Amniotic stem cell (primary cell): ENCODE measurements at places on chromosomes 3 and 15.
A peak's percentile ranks its signal among the peaks of the same experiment; 100 is the strongest.

GRCh38 chr15:61146091-61146930 lies 82.8 kb downstream of the RORA start:
- DNase-seq: no peak

DNA sequence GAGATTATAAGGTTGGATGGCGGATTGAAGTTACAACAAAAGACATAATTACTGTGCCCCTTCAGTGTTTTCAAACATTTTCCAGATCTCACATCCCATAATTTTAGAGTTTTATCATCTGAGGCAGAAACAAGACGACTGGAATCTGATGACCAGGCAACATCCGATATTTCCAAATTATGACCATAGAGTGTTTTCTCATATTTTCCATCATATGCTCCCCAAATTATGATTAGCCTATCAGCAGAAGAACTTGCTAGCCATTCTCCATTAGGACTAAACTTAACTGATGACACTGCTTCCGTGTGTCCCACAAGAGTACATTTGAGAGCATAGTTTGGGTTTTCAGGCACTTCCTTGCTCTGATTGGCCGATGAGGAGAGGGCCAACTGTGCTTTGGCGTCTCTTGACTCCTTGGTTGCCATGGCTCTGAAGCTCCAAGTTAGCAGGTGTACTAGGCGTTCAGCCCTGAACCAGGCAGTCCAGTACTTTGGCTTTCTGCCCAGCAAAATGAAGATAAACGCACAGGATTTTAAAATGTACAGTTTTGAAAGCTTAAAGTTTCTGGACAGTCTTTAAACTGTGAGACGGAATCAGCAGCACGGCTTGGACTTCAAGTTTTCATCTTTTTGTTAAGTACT lies 638 bp downstream of the WDR5B start:
- DNase-seq: no peak

GRCh38 chr3:186180151-186180550 lies 71.3 kb upstream of the ETV5 start:
- no peak for DNase-seq

DNA sequence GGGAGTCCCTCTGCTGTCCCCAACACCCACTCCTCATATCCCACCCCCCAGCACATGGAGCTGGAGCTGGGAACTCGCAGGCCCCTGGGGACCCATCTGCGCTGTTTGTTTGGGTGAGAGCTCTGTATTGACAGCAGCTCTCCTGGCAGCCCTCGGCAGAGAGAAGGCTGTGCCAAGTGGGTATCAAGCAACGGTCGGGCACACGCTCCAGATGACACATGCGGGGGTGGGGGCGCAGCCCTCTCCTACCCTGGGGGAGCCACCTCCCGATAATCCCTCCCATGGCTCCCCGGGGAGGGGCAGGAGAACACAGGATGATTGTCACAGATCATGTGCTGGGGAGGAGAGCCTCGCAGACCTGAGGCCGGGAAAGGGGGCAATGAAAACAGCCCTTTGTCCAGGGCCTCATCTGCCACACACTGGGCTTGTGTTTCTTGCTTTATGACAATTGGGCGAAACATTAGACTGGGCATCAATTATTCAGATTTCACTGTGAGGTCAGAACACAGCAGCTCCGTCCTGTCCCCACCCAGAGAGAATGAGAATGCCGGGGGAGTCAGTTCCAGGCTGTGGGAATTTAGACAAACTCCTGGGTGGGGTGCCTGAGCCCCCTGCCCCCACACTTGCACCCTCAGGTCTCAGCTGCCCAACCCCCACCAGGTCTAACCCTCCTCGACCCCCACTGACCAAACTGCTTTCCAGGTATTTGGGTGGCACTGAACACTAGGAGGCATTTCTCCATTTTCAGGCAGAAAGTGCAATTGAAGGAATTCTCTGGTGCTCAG lies 46.4 kb upstream of the KLF13 start:
- no peak for DNase-seq

GRCh38 chr15:27273506-27273905 lies 302.5 kb downstream of the GABRG3 start:
- no peak for DNase-seq

GRCh38 chr3:10655105-10655504 lies 149.7 kb upstream of the ATP2B2 start:
- DNase-seq: no peak

DNA sequence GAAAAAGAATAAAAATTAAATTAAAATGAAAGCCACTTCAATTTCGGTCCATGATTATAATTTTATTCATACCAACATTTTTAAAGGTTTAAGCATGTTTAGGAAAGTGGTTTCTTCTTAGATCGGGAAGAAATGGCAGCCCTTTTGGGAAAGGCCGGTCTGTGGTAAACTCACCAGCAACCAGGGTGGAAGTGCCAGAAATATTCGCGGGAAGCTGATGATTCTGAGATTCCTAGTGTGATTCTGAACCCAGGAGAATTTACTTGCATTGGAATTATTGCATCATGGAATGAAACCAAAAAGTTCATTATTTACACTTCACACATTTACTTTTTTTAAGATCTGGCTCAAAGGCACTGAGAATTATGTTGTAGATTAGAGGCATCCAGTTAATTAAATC lies 97.2 kb upstream of the CCNL1 start:
- no peak for DNase-seq

GRCh38 chr15:81302701-81303109 lies 21.2 kb downstream of the STARD5 start:
- no peak for DNase-seq

DNA sequence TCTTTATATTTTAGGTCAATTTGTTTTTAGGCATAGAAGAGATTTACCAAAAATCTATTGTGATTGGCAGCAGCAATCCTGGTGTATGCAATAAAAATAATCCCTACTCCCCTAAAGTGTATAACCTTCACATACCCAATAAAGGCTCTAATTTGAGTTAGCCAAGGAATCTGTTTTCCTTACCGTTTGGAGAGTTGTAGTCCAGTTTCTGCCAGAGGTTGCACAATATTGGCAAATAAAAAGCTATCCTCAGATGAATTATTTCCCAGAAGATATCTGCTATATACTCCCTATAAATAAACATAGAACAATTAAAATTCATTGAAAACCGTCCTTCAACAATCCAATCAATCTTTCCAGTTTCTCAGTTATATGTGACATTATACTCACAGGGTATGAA lies 31.1 kb downstream of the ACKR4 start:
- no peak for DNase-seq

- no peak for DNase-seq
Observed at GRCh38 chr3:115525731-115526130, 97.6 kb upstream of the GAP43 start.

GRCh38 chr3:116285781-116286421 lies 159.4 kb downstream of the LSAMP start:
- no peak for DNase-seq

- no peak for DNase-seq
Observed at GRCh38 chr3:24389108-24390090, 105.3 kb downstream of the THRB start.

DNA sequence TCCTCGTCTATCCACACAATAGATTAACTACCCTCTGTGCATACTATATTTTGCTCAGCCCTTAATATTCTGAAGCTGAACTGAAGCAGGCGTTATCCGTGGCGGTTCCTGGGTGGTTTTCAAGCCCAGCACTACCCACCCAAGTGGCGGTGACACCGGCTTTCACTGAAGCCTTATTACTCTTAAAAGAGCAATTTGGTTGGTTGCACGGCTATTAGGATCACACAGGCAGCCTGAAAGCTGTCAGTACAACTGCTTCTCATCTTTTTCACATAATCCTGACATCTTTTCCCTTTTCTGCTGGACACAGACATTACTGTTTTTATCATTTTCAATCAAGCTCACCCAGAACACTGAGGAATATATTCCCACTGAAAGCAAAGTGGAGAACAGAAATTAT lies 525.3 kb upstream of the ZNF717 start:
- no peak for DNase-seq

GRCh38 chr15:67072958-67073357 lies 7.6 kb downstream of the SMAD3 start:
- no peak for DNase-seq

DNA sequence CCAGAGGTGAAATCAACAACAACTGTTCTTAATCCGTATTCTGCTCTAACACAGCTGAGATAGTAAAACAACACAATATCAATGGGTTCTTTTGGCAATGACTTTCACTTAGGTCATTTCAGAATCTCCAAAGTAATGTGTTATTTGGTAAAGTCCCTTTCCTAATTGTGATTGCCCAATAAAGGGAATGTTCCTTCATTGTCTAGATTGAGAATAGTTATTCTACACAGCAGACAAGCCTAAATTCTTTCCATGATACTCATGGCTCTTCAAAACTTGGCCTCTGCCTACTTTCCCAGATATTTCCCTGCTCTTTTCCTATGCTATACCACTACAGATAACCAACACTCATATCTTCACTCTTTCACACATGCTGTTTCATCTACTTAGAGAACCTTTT lies 219.8 kb downstream of the FMN1 start:
- DNase-seq: no peak

GRCh38 chr15:89299896-89300295 lies 34.7 kb downstream of the POLG start:
- DNase-seq: no peak

DNA sequence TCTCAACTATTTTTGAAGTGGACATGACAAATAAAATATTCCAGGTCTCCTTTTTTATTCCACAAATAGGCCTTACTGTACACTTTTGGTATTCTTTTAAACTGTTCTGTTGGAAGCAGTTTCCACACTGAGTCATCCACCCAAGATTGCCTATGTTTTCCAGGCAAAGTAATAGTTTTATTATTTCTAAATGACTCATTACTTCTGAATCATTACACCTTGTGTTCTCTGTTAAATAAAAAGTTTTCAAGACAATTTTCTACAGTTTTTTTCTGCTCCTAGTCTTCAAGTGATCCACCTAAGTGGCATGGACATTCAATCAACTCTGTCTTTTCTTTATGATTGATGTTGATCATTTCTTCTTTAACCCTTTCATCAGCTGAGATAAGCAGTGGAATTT lies 26.5 kb downstream of the PPP2R3A start:
- DNase-seq: peak; percentile 48

DNA sequence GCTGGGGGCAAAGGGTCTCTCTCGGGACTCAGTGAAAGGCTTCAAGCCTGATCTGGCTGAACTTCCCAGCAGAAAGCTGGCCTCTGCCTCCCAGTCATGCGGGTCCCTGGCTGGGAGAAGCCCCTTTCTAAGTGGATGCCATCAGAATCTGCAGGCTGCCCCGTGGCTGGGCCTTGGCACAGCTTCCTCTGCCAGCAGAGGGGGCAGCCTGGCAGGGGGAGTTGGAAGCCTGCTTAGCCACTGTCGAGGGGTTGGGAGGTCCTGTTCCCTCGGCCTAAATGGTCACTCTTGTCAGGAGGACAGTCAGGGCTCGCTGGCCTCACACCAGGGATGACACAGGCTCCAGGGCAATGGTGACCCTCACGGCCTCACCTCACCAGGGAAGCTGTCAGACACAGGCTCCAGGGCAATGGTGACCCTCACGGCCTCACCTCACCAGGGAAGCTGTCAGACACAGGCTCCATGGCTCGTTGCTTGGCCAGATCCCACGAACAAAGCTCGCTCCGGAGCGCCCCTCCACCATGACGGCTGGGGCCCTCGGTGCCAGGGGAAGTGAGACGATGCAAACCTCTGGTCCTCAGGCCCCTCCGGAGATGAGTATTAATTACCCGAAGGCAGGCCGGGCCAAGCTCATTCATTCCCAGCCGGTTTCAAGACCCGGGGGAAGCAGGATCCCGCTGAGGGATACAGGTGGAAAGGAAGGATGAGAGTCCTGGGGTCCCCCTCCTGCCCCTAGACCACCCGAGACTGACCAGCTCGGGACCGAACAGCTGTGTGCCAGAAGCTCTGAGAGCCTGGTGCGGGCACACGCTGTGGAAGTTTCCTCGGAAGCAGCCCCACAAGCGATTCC lies 151.0 kb downstream of the CHSY1 start:
- DNase-seq: no peak

DNA sequence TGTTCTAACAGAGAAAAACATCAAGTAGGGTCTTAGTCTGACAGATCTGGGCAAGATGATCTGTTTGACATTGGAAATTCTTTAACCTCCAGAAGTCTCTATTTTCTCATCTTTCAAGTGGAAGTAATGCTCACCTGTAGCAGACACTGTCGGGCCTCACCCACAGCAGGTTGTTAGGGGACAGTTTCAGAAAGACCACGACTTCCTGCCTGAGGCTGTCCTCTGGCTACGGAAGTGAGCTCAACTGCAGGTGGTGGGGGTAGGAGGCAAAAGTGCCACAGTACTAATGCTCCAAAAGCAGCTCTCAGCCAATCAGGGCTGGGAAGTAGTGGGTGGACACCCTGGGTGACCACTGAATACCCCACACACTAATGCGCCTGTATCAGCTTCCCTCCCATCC lies 111.4 kb upstream of the TOPAZ1 start:
- DNase-seq: no peak

- DNase-seq: no peak
Observed at GRCh38 chr3:112127522-112128494, 5.2 kb downstream of the GCSAM start.

DNA sequence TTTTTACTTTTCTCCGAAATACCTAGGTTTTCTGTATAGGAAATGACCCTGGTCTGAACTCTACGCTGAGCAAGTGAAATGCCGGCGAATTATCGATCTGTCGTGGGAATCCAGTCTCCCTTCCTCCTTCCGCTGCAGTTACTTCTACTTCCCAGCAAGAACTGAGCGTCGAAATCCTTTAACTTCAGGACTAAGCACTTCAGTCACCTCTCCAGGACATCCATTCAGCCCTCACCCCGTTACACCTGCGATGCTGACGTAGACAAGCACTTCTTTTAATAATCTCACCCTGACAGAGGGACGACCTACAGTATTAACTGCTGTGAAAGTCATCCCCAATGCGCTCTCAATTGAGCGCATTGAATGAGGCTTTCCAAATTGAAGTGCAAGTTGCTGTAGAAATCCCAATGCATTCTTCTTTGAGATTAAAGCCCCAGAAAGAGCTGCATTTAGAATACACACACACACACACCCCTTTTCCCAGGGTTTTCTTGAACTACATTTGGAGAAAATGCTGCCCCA lies 1.3 kb downstream of the TOP2B start:
- DNase-seq: peak; percentile 7

DNA sequence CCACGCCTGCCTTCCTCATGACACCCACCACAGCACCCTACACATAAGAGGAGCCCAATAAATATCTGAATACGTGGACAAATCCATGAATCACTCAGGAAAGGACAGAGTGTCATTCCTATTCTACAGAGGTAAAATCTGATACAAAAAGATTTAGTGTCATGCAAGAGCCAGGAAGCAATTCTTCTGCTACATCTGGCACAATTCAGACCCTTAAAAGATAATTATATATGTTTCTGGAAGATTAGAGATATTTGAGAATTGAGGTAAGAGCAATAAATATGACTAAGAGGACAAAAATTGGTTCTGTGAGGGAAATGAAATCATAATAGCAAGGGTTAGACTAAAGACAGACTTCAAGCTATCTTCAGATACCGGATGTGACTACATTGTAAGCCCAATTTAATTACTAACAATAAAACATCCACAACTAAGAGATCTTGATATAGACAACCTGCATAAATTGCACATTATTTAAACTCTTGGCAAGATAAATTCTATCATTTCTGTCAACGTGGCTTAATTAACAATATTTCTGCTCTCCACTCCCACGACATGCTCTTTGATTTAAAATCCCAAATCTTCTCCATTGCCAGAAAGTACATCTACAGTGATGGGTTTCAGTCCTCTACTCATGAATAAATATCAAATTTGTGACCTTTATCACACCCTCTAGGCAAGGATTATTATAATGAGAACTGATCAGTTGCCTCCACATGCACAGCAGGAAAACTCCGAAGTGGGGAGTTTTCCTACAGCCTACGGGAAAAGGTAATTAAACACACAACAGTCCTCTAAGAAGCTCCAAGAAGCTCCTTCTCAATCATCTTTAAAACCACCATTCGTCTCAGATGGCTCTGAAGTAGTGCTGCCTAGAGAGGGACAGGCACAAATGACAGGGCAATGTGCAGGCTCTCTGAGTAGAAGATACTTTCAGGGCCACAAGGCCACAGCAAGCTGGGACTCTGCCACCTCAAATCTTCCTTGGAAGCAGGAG lies 32.6 kb downstream of the MB21D2 start:
- no peak for DNase-seq
